Neural progenitor cell (in vitro differentiated cells): ENCODE measurements at places on chromosomes 2 and 18.

- no peak for DNase-seq
Observed at GRCh38 chr2:112939425-112939824, 28.5 kb downstream of the IL37 start.

GRCh38 chr2:113175736-113176695 lies 2.2 kb downstream of the PSD4 start:
- DNase-seq, result no peak

GRCh38 chr2:39851651-39852110 lies 72.6 kb upstream of the THUMPD2 start:
- peak; percentile 53 for DNase-seq

GRCh38 chr2:176461809-176462670 lies 192.8 kb downstream of the MTX2 start:
- no peak for DNase-seq

- DNase-seq, result no peak
Observed at GRCh38 chr18:41871229-41872000, 83.6 kb upstream of the PIK3C3 start.

GRCh38 chr2:152594022-152594766 lies 123.1 kb downstream of the PRPF40A start:
- DNase-seq, result no peak

DNA sequence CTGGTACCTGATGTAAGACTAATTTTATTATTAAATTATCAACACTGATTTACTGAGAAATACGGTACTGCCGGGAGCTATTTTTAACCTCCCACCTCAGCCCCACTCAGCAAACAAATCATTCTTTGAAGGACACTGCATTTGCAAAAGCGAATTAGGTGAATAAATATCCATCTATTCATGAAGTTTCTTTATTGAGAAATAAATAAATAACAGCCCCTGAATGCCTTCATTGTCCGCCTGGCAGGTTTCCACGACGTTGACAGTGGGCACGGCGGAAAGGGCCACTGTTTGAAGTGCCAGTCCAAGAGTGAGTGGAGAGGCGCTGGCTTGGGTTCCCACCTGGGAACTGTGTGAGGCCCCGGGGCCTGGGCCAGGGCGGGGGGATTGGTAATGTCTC lies 15.7 kb downstream of the C1QL2 start:
- no peak for DNase-seq

DNA sequence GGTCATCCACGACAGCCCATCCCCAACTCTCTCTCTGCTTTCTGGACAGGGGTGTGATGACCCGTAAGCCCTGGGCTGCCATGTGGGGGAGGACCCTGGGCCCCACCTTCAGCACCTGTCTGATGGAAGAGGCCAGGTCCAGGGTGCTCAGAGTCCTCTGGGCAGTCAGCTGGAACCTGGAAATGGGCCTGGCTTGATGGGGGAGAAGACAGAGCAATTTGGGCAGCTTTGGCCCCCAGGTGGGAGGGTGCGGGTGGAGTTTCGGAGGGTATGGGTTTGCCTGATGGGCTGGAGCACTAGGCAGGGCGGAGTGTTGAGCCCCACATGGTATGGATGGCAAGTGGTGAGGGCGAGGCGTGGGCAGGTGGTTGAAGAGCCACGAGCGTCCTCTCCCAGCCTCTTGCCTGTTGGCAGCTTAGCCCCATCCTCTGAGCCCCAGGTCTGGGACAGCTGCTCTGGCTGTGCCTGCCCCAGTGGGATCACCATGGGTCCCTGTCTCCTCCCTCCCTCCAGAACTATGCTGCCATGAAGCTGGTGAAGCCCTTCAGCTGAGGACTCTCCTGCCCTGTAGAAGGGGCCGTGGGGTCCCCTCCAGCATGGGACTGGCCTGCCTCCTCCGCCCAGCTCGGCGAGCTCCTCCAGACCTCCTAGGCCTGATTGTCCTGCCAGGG lies 232.7 kb downstream of the DYSF start:
- DNase-seq, result no peak

- DNase-seq, result no peak
Observed at GRCh38 chr18:25141399-25141798, 210.6 kb downstream of the ZNF521 start.

- no peak for DNase-seq
Observed at GRCh38 chr18:3504637-3505036, 54.7 kb downstream of the TGIF1 start.

DNA sequence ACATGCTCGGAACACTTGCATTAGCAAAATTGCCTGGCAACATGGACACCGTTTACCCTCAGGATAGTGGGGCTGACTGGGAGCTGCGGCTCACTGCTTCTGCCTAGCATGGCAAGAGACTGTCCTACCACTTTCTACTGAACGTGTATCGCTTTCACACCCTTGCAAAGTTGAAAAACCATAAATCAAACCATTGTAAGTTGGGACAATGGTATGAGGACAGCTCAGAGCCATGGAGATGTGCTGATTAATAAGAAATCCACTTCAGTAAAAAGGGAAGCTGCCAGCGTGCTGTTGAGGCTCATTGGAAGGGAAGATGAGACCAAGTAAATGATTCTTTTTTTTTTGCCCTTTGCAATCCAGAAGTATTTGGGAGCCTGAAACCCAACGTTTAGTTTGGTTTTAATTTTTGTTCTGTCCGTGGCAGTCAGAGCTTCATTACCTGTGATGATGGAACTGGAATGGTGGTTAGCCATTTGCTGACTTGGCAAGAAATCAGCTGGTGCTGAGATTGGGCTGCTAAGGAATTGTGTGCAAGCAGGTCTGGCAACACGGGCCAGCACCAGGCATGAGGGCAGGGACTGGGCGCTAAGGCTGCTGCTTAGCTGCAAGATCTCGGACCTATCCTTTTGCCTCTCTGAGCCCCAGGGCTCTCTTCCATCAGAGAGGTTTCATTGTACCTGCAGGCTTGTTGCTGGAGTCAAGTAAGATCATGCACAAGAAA lies 75.5 kb upstream of the HS6ST1 start:
- DNase-seq, result no peak

- peak; percentile 38 for DNase-seq
Observed at GRCh38 chr2:158473719-158474392, 17.1 kb downstream of the PKP4 start.

DNA sequence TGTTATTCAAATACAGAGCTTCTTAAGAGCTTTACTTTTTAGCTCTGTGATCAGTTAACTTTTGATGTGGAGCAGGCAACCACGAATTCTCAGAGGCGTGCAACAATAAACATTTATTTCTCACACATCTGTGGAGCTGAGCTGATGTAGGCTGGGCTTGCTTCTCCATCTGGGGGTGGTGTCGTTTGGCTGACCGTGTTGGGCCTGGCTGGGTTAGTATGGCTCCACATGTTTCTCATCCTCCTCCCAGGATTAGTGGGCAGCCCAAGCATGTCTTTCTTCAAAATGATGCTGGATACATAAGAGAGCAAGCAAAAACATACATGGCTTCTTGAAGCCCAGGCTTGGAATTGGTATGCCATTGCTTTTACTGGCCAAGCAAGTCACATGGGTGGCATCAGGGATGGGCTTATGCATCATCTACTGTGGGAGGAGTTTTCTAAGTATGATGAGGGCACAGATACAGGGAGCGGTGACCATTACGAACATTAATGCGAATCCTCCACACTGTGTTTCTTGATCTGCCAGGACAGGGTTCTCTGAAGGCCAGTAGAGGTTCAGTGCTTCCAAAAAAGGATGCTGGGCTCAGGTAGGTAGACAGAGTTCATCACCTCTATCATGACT lies 157.0 kb upstream of the TNP1 start:
- no peak for DNase-seq

GRCh38 chr2:94874277-94874997 lies 3.2 kb downstream of the TEKT4 start:
- no peak for DNase-seq

- DNase-seq, result no peak
Observed at GRCh38 chr2:170162271-170162632, 15.7 kb upstream of the MYO3B start.

- DNase-seq, result no peak
Observed at GRCh38 chr2:233131936-233132720, 72.0 kb downstream of the INPP5D start.

DNA sequence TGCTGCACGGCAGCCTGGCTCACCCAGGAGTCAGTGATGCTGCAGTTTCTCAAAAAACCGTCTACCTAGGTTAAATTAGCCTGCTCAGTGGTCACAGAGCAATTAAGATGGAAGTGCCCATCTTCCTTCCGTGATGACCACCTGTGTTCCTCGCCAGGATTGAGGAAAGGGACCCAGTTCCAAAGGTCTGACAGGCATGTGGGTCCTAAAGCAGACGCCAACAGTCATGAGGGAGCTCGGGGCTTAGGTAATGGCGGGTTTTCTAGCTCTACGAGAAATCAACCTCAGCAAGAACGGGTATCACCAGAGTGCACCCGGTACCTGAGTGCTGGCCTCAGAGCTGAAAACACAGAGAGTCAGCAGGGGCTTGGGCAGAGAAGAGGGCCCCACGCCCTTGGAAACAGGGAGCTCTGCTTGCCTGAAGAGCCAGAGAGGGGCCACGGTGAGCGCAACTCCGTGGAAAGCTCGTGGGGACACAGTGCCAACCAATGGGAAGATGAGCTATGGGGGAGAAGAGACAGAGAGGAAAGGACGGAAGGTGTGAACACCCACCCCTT lies 34.3 kb upstream of the DNMT3A start:
- no peak for DNase-seq
